Occipital lobe (tissue), 3 donors: ENCODE measurements at places on chromosomes 1 and 21.

DNA sequence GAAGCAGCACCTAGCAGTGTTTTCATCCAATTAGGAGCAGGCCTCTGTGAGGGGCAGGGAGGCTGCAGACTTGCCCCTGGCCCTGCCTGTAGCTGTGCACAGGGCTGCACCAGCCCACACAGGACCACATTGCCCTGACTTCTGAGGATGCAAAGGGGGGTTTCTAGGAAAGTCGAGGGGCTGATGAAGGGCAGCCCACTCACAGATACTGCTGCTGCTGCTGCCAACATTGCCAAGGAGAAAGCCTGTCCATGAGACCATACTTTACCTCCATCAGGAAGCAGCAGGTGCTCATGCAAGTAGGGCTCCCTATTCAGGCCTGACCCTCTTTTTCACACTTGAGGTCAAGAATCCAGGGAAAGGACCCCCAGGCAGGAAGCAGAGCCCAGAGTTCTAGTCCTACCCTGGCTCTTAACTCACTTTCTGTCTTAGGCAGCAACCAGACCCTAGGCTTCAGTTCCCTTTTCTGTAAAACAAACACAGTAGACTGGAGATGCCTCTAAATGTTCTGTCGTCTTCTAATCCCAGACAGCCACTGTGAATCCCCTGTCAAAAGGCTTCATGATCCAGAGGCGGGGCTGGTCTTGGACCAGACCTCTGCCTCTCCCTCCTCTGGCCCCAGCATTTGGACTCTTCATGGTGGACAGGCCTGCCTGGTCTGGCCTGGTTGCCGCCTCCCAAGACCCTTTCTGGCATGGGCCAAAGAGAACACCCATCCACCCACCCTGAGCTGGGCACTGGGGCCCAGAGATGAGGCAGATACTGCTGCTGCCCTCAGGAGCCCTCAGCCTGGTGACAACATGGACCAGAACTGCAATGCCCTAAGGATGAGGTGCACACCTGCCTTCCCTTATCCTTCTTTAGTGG, 120.2 kb downstream of the GLIS1 start:
- no peak for DNase-seq

- DNase-seq: no peak
Observed at GRCh38 chr1:208476846-208477170, 232.6 kb upstream of the PLXNA2 start.

DNA sequence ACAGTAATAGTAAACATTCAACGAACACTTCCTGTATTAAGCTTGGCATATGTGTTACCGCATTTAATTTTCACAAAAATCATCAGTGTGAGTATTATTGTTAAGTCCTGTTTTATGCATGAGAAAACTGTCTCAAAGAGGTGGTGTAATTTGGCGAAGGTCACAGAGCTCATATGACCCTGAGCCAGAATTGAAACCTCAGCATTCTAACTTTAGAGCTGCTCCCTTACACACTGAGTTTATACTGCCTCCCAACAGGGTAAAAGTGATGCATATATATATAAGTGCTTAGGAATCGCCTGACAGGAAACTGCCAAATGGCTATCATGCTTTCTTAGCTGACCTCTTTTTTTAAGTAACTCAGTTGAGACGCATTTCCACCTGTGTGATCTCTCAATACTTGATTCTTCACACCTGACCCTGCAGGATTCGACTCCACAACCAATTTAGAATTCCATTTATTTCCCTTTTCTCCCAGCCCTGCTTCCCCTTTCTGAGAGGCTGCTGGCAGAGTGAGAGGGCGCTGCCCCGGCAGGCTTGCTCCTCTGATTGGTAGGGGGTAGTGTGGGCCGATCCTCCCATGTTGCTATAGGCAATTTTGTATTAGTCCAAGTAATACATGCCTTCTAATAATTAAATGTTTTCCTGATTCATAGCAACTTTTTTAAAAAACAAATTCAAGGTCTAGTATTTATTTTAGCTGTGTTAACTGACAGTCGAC, 40.5 kb downstream of the ZBTB40 start:
- DNase-seq: no peak

- DNase-seq: peak; percentile 83
Observed at GRCh38 chr1:37808369-37809319, 636 bp upstream of the YRDC start.

DNA sequence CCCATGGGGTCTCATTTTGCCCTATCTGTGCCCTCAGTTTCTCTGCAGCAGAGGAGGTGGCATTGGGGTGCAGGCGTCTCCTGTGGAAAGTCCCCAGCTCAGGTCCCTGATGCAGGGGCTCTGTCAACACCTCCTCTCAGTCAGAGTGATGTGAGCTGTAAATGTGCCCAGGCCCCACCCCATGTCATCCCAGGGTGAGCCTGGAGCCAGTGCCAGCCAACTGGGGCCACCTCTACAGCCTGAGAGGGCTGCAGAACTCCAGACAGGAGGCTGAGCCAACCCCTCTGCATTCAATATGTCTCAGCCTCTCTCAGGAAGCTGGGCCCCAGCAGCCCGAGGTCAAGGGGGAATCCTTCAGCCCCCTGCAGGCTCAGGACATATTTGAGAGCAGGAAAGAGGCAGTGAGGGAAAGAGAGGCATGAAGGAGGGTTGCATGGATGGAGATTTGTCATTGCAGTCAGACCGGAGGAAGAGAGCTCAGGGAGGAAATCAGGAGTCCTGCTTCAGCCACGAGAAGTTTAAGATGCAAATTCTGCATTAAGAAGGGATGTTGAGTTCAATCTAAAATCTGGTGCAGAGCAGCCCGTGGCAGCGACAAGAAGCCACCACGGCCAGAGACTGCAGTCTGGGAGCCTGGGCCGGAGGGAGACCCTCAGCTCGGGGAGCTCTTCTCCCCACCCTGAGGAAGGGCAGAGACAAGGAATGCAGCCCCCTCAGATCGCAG, 288.2 kb upstream of the VAMP3 start:
- DNase-seq: no peak
